ENCODE measurements at places on chromosomes 7 and 10.

DNA sequence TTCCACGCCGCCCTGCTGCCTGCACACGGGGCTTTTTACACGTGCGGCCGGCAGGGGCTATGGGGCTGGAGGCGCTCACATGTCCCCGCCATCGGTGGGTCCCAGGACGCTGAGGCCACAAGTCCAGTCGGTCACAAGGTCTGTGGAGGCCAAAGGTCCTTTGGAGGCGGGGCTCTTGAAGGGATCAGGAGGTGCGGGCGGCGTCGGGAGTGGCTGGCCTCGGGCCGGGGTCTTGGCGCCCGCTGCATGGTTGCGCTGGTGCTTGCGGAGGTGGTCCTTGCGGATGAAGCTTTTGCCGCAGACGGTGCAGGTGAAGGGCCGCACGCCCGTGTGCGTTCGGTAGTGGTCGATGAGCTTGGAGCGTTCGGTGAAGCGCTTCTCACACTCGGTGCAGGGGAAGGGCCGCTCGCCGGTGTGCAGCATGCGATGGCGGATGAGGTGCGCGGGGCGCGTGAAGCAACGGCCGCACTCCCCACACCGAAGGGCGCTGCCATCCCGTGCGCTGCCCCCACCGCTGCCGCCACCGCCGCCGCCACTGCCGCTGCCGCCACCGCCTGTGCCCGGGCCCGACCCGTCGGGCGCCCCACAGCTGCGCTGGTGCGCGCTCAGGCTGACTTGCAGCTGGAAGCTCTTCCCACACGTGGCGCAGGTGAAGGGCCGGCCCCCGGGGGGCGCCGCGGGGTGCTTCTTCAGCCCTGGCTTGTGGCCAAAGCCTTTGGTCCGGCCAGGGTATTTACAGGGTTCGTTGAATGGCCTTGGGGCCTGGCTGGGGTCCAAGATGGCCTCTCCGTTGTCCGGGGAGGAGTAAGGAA, 13.7 kb upstream of the ZNF777 start:
- no peak for DNase-seq

DNA sequence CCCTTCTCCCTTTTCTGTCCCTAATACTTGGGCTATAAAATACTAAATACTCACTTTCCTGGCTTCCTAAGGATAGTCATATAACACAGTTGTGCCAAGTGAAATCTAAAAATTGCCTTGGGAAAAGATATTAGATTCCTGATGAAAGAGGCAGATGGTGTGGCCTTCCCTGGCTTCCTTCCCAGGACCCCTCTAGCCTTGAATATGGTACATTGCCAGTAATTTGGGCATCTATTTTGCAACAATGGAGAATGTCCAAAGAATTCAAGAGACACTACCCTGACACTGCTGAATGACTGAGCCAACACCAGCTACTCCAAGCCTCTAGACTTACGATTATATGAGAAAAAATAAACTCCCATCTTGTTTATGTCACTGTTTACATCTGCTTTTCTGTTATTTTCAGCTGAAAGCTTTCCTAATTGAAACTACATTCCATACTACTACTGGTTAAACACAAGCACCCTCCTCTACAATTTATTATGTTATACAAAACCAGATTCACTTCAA, 17.9 kb downstream of the COPG2 start:
- DNase-seq = no peak

DNA sequence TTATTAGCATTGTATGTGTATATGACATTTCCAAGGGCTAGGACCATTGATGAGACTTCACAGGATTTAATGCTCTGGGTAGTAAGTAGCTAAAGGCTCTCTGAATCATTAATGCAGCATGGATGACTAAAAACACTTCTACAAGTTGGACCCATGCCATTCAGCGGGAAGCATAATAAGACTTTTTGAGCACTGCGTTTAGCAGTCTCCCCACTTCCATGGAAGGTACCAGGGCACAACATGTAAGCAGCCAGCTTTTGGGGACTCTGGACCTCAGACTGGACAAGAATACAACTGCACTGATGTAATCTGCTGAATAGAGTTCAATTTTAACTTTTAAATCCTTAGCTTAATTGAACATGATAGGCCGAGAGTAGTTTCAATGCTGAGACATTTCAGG, 191.7 kb upstream of the IMMP2L start:
- DNase-seq = no peak

- no peak for DNase-seq
These were observed 86.4 kb downstream of the FAM53B start for GRCh38 chr10:124657806-124658205.

GRCh38 chr10:80410578-80411145, 2.3 kb downstream of the PRXL2A start:
- no peak for DNase-seq

DNA sequence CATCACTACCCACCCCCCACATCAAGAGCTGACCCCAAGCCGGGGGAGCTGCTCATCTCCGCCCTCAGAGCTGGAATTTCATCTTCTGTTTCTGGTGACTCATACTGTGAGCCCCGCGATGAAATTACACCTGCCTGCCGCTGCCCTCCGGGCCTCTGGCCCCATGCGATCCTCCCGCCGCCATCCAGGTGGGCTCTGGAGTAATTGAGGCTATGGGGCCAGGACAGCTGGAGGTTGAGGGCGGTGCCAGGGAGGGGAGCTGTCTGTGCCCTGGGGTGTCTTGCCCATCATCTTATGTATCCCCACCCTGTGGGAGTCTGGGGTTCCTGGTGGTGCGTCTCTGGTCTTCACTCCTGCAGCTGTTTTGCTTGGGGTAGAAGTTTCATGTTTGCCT, 9.0 kb downstream of the GTF2IRD1 start:
- DNase-seq = no peak

DNA sequence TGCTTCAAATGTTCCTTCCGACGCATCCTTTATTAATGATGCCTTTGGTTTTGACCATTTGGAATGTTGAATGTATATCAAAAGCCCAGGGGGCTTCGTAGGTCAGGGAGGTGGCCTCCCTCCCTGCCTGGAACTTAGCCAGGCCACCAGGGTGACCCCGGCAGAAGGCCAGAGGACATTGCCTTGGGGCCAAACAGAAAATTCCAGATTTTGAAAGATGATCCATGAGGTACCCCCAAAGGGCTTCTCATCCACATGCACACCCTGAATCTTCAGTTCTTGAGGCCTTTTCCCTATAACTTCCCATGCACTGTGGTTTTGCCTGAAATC, 171.7 kb downstream of the ADAM12 start:
- no peak for DNase-seq

DNA sequence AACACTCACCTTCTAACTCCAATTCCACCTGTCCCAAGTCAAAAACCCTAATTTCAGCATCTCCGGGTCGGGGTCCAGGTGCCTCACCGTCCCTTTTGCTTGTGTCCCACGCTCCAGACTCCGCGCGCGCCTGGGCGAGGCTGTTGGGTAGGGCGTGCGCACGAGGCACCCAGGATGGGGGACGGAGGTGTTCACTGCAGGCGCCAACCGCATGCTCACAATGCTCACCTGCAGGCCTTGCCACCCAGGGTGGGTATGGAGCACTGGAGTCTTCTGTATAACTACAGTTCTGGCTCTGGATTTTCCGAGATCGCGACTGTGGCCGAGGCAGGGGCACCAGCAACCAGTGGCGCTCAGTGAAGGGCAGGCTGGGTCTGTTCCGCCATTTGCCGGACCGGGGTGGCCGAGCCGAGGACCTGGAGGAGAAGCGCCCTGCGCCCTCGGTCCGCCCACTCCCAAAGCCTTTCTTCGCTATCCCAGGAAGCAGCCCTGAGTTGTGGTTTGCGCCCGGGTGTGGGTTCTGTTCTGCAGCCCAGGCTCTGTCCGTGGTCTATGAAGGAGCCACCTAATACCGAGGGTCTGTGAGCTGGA, 8.7 kb downstream of the FAM200A start:
- DNase-seq = no peak
